ENCODE measurements at places on chromosomes 1 and 21.

GRCh38 chr1:84434801-84435549 lies 36.7 kb downstream of the DNASE2B start:
- no peak for DNase-seq

GRCh38 chr1:12516741-12517140 lies 101.3 kb downstream of the DHRS3 start:
- DNase-seq = no peak

DNA sequence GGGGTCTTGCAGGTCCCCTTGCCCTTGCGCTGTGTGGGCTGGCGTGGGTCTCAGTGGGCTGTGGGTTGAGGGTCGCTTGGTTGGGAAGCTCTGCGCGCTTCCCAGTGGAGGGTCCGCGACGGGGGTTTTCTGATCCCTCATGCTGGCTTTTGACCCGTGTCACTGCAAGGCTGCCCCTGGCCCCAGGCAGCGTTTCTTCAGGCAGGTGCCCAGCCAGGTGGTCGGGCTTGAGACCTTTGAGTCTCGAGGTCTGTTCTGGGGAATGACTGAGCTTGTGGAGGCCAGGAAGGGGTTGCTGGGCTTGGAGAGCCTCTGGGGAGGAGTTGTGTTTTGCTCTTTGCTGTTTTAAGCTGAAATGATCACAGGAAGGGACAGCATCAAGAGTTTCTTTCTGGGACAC lies 5.3 kb downstream of the SKI start:
- no peak for DNase-seq

GRCh38 chr1:191582169-191582568 lies 576.1 kb upstream of the RGS18 start:
- no peak for DNase-seq
